ENCODE measurements at places on chromosomes 4 and X.

- no peak for DNase-seq
These were observed 4.6 kb downstream of the ALAS2 start for GRCh38 chrX:55026143-55026542.

- no peak for DNase-seq
These were observed 242.5 kb upstream of the VCX3A start for GRCh38 chrX:6777238-6778002.

DNA sequence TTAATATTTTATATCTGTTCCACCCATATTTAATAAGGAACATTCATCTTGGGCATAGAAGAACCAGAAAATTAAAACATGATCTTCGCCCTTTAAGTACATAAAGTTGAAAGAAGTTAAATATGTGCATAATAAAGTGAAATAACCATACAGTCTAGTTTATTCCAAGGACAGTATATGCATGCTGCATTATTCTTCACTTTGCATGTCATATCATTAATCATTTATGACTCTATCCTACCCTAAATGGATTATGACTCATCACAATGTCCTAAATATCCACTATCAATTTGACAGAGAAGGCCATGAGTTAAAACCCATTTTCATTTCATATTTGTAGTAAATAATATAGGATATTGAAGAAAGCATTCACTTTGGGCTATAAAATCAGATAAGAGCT lies 576.5 kb upstream of the GNPDA2 start:
- no peak for DNase-seq

DNA sequence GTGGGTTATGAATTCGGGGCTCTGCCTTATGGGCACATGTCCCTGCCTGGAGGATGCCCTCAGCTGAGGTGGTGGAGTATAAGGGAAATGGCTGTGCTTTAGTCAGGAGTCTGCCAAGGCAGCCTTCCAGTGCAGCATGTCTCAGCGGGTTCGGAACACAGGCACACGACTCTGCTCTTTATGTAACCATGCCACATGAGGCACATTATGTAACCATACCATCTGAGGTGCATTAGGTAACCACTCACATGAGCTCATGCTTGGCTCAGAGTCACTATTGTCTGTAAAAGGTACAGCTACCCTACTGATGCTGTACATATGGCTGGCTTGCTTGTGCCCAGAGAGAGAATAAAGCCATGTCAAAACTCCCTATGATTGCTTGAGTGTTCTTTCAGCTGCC lies 723.6 kb downstream of the TRAM1L1 start:
- DNase-seq, result no peak

DNA sequence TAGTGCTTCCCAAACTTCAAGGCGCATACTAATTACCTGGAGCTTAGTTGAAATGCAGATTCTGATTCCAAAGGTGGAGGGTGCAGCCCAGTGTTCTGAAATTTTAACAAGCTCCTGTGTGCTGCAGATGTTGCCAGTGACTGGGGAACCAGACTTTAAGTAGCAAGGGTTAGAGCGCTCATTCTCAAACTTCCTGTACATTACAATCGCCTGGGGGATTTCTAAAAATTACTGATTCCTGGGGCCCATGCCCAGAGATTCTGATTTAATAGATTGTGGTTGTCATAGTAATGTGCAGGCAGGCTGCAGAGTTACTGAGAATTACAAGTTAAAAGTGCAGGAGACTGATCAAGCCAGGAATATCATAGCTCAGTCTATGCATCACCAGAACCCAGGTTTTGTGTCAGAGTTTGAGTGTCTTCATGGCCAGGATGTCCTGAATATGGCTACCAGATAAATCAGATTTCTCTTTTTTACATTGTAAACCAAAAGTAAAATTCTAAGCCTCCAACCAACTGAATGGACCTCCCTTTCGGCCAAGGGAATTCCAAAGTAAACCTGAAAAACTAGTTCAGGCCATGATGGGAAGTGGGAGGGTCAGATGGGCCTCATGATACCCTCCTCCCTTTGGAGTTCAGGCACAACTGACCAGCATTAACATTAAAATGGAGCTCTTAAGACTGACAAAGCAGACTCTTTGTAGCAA lies 121.6 kb downstream of the ATXN3L start:
- DNase-seq, result no peak

- DNase-seq, result no peak
These were observed 297.7 kb upstream of the VCX3A start for GRCh38 chrX:6832619-6833018.

- DNase-seq, result no peak
These were observed 145.8 kb downstream of the IL15 start for GRCh38 chr4:141782205-141782604.

- DNase-seq, result no peak
These were observed 26.4 kb downstream of the EPGN start for GRCh38 chr4:74334636-74335035.

Measured in CD8-positive, alpha-beta memory T cell (primary cell).